Stimulated activated CD8-positive, alpha-beta memory T cell treated with anti-CD3 and anti-CD28 coated beads, Interleukin-4, amount 100 ng/mL, for 24 hours (primary cell): ENCODE measurements at places on chromosomes 6 and 20.
A peak's percentile ranks its signal among the peaks of the same experiment; 100 is the strongest.

- no peak for DNase-seq
Measured at GRCh38 chr6:21626756-21627155, 33.2 kb downstream of the SOX4 start.

DNA sequence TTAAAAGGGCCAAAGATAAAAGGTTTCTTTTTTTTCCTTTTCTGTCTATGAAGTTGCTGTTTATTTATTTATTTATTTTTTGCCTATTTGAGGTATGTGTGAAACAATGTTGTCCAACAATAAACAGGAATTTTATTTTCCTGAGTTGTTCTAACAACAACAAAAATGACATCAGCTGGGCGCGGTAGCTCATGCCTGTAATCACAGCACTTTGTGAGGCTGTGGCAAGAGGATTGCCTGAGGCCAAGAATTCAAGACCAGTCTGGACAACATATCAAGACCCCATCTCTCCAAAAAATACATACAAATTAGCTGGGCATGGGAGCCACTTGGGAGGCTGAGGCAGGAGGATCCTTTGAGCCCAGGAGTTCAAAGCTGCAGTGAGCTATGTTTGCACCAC, 44.1 kb downstream of the MGME1 start:
- DNase-seq, result no peak

DNA sequence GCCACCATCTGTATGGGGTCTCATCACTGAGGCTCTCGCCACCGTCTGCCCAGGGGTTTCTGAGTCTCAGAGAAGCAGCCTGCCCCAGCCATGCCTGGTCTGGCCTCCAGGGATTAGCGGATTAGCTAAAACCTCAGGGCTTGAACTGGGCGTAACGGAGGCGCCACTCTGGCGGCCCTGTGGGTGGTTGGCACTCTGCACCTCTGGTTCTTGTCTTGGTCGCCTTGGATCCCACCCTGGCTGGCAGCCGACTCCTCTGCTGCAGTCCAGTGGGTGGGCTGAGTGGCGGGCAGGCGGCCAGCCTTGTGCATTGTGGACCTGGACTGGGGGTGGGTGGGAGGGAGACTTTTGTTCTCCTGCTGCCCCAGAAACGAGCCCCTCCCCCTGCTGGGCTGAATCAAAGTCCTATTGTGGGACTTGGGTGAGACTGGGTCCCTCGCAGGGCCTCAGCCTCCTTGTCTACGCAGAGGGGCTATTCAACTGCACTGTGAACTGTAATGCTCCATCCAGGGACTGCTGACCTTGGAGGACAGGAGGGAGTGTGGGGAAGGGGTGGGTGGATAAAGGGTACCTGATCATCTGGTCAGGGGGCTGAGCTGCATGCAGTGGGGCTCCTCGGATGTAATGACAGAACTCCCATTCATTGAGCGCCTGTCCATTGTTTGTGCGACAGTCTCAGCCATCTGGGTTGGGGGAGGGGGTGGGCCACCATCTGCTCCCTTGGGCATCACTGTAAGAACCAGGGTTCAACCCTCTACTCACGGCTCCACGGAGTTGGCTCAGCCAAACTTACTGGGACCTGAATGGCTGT, 23.9 kb downstream of the SUN5 start:
- DNase-seq, result no peak

- no peak for DNase-seq
Measured at GRCh38 chr20:17345321-17345720, 118.5 kb downstream of the PCSK2 start.

GRCh38 chr20:48797275-48797825, 30.4 kb downstream of the PREX1 start:
- DNase-seq, result no peak

- DNase-seq, result no peak
Measured at GRCh38 chr6:146355521-146356100, 188.0 kb upstream of the RAB32 start.

DNA sequence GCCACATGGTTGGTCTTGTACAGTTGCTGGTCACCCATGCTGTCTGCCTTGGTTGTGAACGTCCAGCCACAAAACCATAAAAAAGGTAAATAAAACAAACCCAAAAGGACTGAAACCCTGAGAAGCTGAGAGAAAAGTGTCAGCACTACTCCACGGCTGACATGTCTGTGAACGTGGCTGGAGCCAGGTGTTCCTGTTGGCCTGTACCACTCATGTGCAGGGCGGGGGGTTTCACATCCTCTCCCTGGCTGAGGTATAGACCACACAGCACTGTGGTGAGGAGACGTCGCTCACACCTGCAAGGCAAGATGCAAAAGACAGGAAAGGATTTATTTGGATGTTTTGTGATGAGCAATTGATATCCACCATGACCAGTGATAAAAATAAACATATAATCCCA, 51.9 kb upstream of the MRPS10 start:
- DNase-seq, result no peak

- DNase-seq, result no peak
Measured at GRCh38 chr6:77450924-77451323, 12.4 kb downstream of the HTR1B start.

GRCh38 chr6:62615366-62616015, 329.5 kb upstream of the KHDRBS2 start:
- DNase-seq, result no peak

GRCh38 chr6:35719830-35720733, 16.8 kb upstream of the ARMC12 start:
- no peak for DNase-seq

DNA sequence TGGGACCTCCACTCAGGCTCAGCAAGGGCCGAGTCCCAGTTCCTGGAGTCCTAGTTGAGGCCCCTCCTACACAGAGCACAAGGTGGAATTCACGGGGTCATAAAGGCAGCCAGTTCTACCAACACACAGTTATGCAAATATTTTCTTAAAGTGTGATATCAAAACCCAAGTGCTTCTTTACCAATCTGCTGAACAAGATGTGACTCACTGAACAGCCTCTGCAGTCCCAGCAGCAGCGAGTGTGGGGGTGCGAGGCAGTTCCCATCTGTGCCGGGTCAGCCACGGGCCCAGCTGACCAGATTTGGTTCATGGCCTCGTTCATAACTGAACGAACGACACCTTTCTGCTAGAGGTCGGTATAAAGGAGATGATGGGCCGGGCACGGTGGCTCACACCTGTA, 4.5 kb upstream of the TCEA2 start:
- DNase-seq, result no peak

DNA sequence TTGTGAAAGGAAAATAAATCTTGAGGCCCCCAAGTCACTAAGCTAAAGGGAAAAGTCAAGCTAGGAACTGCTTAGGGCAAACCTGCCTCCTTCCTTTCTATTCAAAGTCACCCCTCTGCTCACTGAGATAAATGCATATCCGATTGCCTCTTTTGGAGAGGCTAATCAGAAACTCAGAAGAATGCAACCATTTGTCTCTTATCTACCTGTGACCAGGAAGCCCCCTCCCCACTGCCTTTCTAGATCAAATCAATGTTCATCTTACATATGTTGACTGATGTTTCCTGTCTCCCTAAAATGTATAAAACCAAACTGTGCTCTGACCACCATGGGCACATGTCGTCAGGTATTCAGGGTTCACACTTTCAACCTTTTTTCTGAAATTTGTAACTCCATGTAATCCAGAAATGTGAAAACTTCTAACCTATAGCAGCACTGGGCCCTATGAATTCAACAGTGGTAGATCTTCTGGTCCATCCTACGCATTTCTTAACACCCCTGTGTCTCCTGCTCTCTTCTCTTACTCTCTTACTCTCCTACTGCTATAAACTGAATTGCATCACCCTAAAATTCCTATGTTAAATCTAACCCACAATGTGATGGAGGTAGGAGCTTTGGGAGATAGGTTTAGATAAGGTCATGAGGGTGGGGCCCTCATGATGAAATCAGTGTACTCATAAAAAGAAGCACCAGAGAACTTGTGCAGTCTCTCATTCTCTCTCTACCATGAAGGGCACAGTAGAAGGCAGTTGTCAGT, 89.3 kb downstream of the EPB41L2 start:
- DNase-seq, result no peak

- DNase-seq, result no peak
Measured at GRCh38 chr20:63256954-63257353, 2.7 kb upstream of the NKAIN4 start.

DNA sequence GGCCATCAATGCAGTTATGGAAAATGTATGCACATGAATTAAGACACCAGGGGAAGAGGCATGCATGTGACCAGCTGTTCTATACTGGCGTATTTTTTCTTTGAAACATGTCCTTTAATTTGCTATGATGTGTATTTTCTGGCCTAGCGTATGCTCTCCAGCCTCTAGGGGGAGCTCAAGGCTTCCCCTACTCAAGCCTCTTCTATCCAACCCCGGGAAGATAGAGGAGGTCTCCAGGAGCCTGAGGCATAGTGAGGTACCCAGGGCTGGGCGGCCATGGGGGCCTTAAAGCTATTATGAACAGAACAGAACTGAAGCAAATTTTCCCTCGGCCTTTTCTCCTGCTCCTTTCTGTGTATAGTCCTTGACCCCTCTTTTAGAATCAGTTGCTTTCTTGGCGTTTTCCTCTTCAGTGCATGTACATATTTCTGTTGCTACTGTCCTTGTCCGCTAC, 528.9 kb downstream of the MAFB start:
- no peak for DNase-seq

DNA sequence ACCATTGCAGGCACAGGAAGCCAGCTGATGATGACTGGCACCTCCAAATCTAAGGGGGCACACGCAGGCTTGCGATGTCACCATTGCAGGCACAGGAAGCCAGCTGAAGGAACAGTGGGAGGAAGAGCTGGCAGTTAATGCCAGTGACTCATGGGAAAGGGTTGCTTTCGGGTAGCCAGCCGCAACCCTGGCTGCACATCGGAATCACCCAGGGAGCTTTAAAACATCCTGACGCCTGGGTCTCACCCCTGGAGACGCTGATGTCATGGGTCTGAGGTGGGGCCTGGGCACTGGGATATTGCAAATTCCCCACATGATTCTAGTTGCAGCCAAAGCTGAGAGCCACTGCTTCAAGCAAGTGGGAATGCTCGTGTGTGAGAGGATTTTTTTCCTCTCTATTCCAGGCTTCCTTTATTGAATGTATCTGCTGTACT, 16.1 kb upstream of the CCN6 start:
- DNase-seq, result no peak

DNA sequence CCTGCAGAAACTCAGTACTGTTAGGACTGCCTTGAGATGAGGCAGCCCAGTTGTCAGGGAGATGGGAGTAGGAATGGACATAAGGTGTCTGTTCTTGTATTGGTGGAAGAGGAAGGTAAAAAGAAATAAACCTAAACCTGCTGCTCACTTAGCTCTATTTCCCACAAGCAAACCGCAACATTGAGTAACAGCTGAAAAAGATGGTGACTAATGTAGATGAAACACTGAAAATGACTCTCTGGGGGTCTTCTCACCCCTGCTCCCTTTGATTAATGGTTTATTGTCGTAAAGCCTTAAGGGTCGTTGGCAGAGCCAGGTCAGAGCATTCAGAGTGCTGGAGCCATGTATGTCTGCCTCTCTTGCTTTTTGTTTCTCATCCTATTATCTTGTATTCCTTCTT, 87.5 kb downstream of the FOXO3 start:
- DNase-seq, result no peak

DNA sequence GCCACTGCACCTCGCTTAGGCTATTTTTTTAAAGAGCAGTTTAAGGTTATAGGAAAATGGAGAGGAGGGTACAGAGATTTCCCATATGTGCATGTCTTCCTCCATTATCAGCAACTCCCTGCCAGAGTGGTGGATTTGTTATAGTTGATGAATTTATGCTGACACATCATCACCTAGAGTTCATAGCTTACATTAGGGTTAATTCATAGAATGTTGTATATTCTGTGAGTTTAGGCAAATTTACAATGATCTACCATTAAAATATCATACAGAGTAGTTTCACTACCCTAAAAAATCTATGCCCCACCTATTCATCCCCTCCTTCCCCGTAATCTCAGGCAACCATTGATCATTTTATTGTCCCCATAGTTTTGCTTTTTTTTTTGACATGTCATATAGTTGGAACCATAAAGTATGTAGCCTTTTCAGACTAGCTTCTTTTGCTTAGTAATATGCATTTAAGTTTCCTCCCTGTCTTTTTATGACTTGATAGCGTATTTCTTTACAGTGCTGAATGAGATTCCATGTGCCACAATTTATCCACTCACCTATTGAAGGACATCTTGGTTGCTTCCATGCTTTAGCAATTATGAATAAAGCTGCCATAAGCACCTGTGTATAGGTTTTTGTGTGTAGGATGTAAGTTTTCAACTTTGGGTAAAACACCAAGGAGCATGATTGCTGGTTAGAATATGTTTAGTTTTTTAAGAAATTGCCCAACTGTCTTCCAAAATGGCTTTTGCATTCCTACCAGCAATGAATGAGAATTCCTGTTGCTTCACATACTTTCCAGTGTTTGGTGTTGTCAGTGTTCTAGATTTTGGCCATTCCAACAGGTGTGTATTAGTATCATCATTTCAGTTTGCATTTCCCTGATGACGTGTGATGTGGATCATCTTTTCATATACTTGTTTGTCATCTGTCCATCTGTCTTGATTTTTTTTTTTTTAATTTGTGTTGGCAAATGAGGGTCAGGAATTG, 60.2 kb downstream of the NCOA3 start:
- no peak for DNase-seq

GRCh38 chr20:50054626-50055511, 58.1 kb downstream of the UBE2V1 start:
- no peak for DNase-seq

- no peak for DNase-seq
Measured at GRCh38 chr6:74997646-74998045, 208.2 kb downstream of the COL12A1 start.

- no peak for DNase-seq
Measured at GRCh38 chr6:24524805-24525204, 30.0 kb downstream of the ALDH5A1 start.

DNA sequence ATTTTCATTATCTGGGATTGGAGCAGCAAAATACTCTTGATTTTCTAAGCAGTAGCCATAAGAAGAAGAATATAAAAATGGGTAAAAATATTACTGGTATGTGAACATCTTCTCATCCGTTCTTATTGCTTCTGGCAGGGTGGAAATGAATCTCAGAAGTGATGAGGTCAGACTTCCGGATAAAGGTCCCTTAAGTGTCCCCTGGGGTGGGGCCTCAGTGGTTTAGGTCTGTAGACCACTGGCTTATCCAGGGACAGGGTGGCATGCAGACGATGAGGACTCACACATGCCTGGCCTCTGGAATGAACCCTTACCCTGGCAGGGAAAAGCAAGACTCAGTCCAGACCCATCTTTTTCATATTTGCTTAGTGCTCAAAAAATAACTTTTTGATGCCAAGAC, 143.3 kb downstream of the UST start:
- no peak for DNase-seq

GRCh38 chr6:83270971-83271719, 78.0 kb downstream of the RWDD2A start:
- DNase-seq, result no peak

GRCh38 chr20:44733341-44734069, 12.2 kb upstream of the KCNK15 start:
- peak; percentile 28 for DNase-seq

DNA sequence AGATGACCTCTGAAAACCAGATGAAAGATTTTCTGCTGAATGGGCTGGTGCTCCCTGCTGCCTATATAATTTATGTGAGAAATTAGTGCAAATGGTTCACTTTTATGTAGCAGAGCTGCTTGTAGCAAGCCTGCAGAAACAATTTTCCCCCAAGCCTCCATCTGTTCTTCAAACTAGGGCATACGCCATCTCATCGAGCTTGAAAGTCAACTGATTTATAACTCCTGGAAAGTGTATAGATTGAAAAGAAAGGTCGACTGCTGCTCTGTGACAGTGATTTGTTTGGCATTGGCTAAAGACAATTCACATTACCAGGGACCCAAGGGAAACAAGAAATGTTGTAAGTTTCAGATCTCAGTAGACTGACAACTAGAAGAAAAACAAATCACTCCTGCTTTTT, 93.3 kb downstream of the PACRG start:
- no peak for DNase-seq

GRCh38 chr6:105560611-105561066, 157.8 kb upstream of the PREP start:
- no peak for DNase-seq
